ENCODE measurements at places on chromosomes 11 and 22. TPM values are rescaled to one million over a fixed set of nuclear protein-coding genes. Genes with fewer than 3 reads are reported as not detected.
A peak's percentile ranks its signal among the peaks of the same experiment; 100 is the strongest.

Gene BANF1
- 77.0 TPM for total RNA-seq

Gene SLC43A1
- 24.6 TPM for total RNA-seq

Gene DUSP8
- 0.51 TPM for total RNA-seq

Gene BDNF
- 0.70 TPM for total RNA-seq

Gene SMTNL1
- 0.11 TPM for total RNA-seq

Gene LAMTOR1
- total RNA-seq = 147 TPM

Gene NUP160
- 15.9 TPM for total RNA-seq

Gene SLC22A9
- total RNA-seq = not detected

Gene MS4A7
- not detected for total RNA-seq

Gene SHANK2
- total RNA-seq = 0.83 TPM

Gene CNTF
- total RNA-seq = 0.33 TPM

Gene TPH1
- total RNA-seq = 0.03 TPM

- DNase-seq = peak; percentile 80
- H3K36me3 ChIP-seq = no peaks in the 10 kb centered on the region
- no peak overlapping the region for H3K27ac ChIP-seq
- no peak overlapping the region for H3K4me3 ChIP-seq
Measured at GRCh38 chr11:35100013-35100383, 39.0 kb upstream of the CD44 start.

- no peak for DNase-seq
- no peaks in the 10 kb centered on the region for H3K27me3 ChIP-seq
- no peak overlapping the region for H3K4me3 ChIP-seq
- no peaks in the 10 kb centered on the region for H3K4me1 ChIP-seq
- H3K36me3 ChIP-seq = peaks cover 19% of the 10 kb centered on the region
Measured at GRCh38 chr22:25791556-25791955, 49.6 kb downstream of the MYO18B start.

- H3K36me3 ChIP-seq = no peaks in the 10 kb centered on the region
- H3K27ac ChIP-seq = no peak overlapping the region
- no peaks in the 10 kb centered on the region for H3K27me3 ChIP-seq
- peak; percentile 23 for DNase-seq
- no peaks in the 10 kb centered on the region for H3K4me1 ChIP-seq
Measured at GRCh38 chr22:45534339-45535192, 31.9 kb downstream of the FBLN1 start.

DNA sequence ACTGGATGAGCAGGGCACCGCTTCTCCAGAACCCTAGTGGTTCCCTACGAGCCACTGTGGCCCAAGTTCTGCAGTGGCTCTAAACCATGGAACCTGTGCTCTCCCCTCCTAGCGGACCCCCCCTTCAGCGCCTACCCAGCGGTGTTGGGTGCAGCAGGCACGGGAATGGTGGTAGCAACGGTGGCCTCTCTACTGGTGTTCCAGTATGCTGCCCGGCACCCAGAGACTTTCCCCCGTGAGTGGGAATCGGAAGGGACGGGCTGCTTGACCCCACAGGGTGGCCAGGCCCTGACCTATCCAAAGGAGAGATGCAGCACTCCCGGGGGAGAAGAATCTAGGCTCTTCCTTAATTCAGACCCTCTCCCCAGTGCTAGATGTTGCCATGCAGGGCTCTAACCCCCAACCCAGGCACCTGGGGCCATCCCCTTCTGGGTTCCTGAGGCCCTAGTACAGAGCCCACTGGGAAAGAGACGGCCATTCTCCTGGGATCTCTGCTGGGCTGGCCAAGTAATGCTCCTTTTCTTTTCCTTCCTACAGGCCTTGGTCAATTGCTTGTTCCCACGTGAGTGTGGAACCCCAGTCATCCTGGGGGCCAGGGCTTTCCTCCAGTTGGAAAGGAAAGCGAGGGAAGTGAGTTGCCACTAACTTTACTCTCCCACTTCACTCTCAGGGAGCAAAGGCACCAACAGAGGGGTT, 9.2 kb downstream of the VSIG10L2 start:
- H3K27me3 ChIP-seq = no peaks in the 10 kb centered on the region
- DNase-seq = no peak
- H3K4me3 ChIP-seq = no peak overlapping the region
- H3K27ac ChIP-seq = no peak overlapping the region
- H3K36me3 ChIP-seq = no peaks in the 10 kb centered on the region
- H3K4me1 ChIP-seq = peaks cover 5% of the 10 kb centered on the region

- no peak overlapping the region for H3K4me3 ChIP-seq
- H3K4me1 ChIP-seq = no peaks in the 10 kb centered on the region
- no peak for DNase-seq
Measured at GRCh38 chr22:32127904-32128303, 31.2 kb downstream of the C22orf42 start.

DNA sequence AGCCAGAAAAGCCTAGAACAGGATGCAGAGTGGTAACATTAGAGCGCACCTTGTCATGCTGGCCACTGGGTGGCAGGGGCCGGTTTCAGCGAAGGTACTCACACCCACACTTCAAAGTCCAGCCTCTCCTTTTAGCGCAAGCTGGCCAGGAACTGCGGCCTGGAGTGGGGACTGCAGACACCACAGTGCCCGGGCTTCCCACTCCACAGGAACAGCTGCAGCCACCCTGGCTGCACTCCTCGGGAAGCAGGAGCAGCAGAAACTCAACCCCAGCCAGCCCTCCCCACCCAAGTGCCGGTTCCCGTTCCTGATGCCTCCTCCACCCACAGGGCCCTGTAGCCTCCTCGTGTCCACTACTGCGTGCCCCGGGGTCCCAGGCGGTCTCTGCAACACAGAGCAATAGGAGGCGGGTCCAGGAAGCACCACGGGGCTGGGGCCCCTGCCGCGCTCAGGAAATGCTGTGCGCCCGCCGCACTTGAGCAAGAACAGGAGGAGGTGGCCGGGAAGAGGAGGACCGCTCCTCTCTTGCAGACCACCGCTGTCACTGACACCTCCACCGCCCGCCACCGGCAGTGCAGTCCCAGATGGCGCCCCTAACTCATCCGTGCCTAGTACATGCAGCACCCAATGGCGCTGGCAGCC, 2.2 kb downstream of the RFPL2 start:
- no peak overlapping the region for H3K27ac ChIP-seq
- peak overlapping the region; percentile 34 for H3K4me3 ChIP-seq
- no peaks in the 10 kb centered on the region for H3K4me1 ChIP-seq

DNA sequence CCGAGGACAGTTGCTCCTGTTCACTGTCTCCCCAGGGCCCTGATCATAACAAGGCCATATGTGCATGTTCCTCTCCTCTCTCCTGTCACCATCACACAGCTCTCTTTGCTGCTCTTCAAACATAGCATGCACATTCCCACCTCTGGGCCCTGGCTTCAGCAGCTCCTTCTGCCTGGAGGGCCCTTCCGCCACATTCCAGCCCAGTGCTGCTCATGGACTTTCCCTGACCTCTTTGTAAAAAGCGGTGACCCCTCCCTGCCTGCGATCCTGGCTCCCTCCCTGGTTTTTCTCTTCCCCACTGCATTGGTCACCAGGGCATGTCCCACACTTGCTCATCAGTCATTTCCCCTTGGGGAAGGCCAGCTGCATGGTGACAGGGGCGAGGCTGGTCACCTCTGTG, 98.2 kb downstream of the MYO18B start:
- H3K4me1 ChIP-seq = no peaks in the 10 kb centered on the region
- H3K4me3 ChIP-seq = no peak overlapping the region
- H3K36me3 ChIP-seq = peaks cover 34% of the 10 kb centered on the region
- H3K27me3 ChIP-seq = no peaks in the 10 kb centered on the region
- H3K27ac ChIP-seq = peak overlapping the region; percentile 28
- peak; percentile 8 for DNase-seq

GRCh38 chr11:125338886-125339811, 156.9 kb downstream of the FEZ1 start:
- H3K27me3 ChIP-seq = no peaks in the 10 kb centered on the region
- DNase-seq = peak; percentile 80
- no peak overlapping the region for H3K27ac ChIP-seq
- H3K36me3 ChIP-seq = no peaks in the 10 kb centered on the region

DNA sequence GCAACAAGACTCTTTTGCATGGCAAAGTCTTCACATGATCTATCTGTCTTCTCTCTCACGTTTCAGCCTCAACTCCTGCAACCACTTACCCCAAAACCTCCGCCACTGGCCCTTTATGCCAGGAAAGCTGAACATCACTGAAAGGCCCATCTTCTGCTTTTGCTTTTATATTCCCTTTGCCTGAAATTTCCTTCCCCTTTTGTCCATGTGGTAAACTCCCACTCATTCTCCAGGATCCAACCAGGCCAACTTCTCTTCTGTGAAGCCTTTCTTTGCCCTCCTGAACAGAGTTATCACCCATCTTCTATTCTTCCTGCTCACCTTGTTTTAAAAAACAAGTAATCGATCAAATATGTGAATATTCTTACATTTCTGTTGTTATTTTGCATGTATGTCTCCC, 117.8 kb downstream of the WNT11 start:
- H3K36me3 ChIP-seq = no peaks in the 10 kb centered on the region
- no peaks in the 10 kb centered on the region for H3K27me3 ChIP-seq
- peaks cover 18% of the 10 kb centered on the region for H3K4me1 ChIP-seq
- no peak for DNase-seq
- no peak overlapping the region for H3K27ac ChIP-seq
- H3K4me3 ChIP-seq = no peak overlapping the region

DNA sequence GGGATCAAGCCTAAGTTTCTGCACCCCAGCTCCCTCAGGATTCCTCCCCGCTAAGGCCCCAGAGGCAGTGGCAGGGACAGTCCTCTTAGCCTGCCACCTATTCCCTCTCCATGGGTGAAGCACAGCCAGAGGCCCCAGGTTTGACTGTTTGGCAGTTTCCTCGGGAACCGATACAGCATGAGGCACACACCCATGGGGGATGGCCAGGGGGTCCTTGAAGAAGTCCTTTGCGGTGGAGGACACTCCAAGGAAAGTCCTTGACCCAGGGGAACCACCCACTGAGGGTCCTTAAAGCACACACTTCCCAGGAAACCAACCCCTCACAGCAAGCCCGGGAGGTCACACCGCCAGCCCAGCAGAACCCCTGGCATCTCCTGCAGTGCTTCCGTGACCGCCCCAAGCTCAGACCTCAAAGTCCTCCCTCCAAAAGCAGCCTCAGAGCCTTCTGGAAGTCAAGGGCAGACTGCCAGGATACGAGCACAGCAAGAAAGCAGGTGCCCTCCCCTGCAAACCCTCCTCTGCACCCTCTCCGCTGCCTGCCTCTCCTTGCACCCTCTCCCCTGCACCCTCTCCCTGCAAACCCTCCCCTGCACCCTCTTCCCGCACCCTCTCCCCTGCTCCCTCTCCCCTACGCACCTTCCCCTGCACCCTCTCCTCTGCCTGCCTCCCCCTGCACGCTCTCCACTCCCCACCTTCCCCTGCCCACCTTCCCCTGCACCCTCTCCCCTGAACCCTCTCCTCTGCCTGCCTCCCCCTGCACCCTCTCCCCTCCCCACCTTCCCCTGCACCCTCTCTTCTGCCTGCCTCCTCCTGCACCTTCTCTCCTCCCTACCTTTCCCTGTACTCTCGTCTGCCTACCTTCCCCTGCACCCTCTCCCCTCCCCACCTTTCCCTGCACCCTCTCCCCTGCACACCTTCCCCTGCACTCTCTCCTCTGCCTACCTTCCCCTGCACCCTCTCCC, 1.4 kb downstream of the SIGIRR start:
- H3K4me1 ChIP-seq = peaks cover 3% of the 10 kb centered on the region
- peaks cover 45% of the 10 kb centered on the region for H3K27me3 ChIP-seq
- no peak overlapping the region for H3K4me3 ChIP-seq
- no peaks in the 10 kb centered on the region for H3K36me3 ChIP-seq

GRCh38 chr22:35353318-35353717, 27.6 kb upstream of the HMOX1 start:
- H3K36me3 ChIP-seq = no peaks in the 10 kb centered on the region
- peaks cover 10% of the 10 kb centered on the region for H3K4me1 ChIP-seq

GRCh38 chr11:107951155-107951554, 22.9 kb downstream of the RAB39A start:
- no peak overlapping the region for H3K27ac ChIP-seq
- no peaks in the 10 kb centered on the region for H3K4me1 ChIP-seq
- no peaks in the 10 kb centered on the region for H3K36me3 ChIP-seq
- no peak for DNase-seq
- no peaks in the 10 kb centered on the region for H3K27me3 ChIP-seq

DNA sequence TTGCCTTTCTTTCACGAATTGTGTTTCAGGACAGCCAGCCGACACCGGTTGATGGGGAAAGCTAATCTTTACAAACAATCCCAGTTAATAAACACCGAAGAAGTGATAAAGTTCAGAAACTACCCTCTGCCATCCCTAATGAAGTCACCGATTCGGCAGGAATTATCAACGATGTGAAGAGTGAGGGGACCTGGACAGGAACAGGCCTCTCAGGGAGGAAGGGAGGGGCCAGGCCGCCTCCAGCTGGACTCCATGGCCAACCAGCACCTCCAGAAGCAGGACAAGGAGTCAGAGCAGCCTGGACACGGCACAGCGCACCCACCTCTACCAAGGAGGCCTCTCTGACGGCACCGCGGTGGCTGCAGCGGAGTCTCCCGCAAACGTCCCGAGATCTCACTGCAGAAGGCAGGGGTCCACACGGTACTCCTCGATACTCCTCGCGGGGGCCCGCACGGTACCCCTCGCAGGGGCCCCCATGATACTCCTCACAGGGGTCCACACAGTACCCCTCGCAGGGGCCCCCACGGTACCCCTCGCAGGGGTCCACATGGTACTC, 3.9 kb downstream of the TOLLIP start:
- peaks cover 16% of the 10 kb centered on the region for H3K4me1 ChIP-seq
- no peak overlapping the region for H3K4me3 ChIP-seq
- no peaks in the 10 kb centered on the region for H3K27me3 ChIP-seq

DNA sequence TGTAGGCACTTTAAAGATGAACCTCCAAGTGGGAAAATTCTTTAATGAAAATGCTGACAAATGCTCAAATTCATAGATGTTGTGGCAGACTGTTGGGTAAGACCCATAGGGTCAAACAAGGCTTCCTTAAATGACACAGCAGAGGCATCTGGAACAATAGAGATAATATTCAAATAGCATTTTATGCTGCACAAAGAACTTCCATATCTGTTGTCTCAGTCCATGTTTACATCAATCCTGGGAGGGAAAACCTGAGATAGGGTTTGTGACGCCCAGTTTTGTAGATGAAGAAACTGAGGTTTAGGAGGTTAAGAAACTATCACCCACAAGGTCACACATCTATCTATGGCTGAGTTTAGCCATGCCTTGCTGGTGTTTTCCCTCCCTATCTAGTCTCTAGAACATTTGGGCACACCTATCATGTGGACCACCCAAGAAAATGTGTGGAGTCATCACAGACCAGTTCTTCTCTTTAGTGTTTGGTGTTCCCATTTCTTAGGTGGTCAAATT, 106.4 kb downstream of the EHF start:
- no peak overlapping the region for H3K4me3 ChIP-seq
- no peak for DNase-seq
- H3K27ac ChIP-seq = no peak overlapping the region
- H3K27me3 ChIP-seq = no peaks in the 10 kb centered on the region
- H3K4me1 ChIP-seq = peaks cover under 1% of the 10 kb centered on the region
- no peaks in the 10 kb centered on the region for H3K36me3 ChIP-seq

GRCh38 chr22:26374391-26375026, 54.6 kb upstream of the ASPHD2 start:
- H3K4me1 ChIP-seq = no peaks in the 10 kb centered on the region
- no peaks in the 10 kb centered on the region for H3K27me3 ChIP-seq
- no peak overlapping the region for H3K4me3 ChIP-seq
- H3K36me3 ChIP-seq = no peaks in the 10 kb centered on the region

DNA sequence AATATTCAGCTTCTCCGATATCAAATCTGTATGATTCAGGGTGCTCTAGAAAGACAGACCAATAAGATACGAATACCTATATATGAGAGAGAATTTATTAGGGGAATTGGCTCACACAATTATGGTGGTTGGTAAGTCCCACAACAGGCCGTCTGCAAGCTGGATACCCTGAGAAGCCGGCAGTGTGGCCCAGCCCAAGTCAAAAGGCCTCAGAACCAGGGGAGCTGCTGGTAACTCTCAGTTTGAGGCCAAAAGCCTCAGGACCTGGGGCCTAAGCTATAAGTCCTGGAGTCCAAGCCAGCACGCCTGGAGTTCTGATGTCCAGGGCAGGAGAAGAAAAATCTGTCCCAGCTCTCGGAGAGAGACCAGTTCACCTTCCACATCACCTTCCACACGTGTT, 318.7 kb downstream of the BRD1 start:
- no peaks in the 10 kb centered on the region for H3K27me3 ChIP-seq
- no peak for DNase-seq
- no peaks in the 10 kb centered on the region for H3K4me1 ChIP-seq
